Lower leg skin (tissue), 4 donors: ENCODE measurements at places on chromosomes 5 and 9.

GRCh38 chr5:78798673-78799029, 150.1 kb upstream of the LHFPL2 start:
- no peak for DNase-seq

DNA sequence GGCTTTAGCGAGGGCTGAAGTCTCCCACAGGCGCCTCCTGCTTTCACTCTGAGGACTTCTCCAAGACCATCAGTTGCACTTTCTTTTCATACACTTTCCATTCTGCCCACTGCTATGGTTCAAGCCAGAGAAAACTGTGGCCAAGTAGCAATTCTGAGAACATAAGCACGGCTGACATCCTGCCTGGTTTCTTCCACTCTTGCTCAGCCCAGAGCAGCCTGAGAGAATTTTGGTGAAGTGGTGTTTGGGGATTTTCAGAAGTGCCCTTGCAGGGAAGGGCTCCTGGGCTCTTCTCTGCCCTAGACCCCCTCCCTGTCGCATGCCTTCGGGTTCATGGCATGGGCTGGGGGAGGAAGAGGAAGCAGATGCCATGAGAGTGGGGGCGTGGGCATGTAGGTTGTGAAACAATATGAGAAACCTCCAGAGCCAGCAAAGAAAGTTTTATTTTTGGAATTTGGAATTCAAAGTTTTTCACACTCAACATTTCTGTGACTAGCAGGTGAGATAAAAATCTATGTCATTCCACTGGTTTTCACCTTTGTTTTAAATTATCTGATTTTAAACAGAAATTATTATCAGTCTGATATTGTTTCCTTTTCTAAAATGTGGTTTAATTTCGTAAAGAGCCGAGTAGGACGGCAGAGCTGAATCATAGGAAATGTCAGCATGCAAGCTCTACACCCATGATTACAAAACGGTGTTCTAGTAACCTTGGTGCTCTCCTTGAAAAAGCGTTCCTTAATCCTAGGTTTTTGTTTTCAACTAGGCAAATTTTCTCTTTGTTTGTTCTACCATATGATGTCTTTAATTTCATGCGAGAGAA, 27.8 kb upstream of the TNFSF8 start:
- peak; percentile 88 for DNase-seq

- no peak for DNase-seq
Observed at GRCh38 chr9:13588151-13589033, 308.9 kb upstream of the MPDZ start.

GRCh38 chr5:41875121-41875520, 4.9 kb upstream of the OXCT1 start:
- no peak for DNase-seq

DNA sequence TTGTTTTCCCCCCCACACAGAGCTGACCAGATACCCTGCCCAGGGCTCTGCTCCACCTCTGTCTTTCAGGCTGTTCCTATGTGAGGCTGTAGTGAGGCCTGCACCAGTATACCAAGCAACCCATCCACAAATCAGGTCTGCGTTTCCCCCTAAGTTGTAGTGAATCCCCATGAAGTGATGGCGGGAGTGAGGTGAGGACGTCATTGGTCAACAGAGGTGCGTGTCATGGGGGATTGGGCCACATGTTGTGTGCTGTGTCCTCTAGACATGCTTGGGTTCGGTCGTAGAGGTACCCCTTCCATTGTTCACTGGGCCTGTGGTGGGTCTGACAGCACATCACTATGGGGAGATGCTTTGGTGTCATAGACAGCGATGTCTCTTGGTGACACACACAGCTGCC, 184.6 kb downstream of the CACNA1B start:
- DNase-seq = no peak

GRCh38 chr5:77218263-77218662, 7.8 kb downstream of the PDE8B start:
- no peak for DNase-seq

- no peak for DNase-seq
Observed at GRCh38 chr5:56320686-56321085, 87.6 kb upstream of the ANKRD55 start.

GRCh38 chr5:33304601-33305000, 136.2 kb upstream of the TARS1 start:
- DNase-seq = no peak

- peak; percentile 91 for DNase-seq
Observed at GRCh38 chr5:138352722-138353559, 456 bp downstream of the KDM3B start.

DNA sequence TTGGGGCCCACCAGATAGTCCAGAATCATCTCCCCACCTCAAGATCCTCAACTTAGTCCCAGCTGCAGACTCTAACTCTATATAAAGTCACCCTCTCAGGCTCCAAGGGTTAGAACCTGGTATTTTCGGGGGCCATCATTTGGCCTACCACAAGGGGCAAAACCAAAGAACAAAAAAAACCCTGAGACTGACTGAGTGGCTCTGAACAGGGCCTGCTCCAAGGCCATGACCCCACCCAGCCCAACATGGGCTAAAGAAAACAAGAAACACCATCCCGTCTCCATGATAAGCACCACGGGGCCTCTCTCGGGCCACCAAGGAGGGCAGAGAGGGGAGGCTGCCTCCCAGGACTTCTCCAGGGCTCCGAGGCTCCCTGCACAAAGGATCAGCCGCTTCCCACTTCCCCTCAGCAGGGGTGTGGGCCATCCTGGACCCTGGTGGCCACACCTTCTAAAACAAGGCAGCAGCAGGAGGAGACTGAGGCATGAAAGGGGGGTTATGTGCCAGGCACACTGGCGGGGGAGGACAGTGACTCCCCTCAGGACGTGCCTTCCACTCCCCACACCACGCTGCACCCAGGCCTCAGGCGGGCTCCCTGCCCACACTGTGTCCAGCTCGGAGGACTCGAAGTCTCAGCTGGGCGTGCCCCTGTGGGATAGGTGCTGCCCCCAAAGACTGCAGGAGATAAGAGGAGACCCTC, 51.5 kb downstream of the SEMA4D start:
- no peak for DNase-seq

DNA sequence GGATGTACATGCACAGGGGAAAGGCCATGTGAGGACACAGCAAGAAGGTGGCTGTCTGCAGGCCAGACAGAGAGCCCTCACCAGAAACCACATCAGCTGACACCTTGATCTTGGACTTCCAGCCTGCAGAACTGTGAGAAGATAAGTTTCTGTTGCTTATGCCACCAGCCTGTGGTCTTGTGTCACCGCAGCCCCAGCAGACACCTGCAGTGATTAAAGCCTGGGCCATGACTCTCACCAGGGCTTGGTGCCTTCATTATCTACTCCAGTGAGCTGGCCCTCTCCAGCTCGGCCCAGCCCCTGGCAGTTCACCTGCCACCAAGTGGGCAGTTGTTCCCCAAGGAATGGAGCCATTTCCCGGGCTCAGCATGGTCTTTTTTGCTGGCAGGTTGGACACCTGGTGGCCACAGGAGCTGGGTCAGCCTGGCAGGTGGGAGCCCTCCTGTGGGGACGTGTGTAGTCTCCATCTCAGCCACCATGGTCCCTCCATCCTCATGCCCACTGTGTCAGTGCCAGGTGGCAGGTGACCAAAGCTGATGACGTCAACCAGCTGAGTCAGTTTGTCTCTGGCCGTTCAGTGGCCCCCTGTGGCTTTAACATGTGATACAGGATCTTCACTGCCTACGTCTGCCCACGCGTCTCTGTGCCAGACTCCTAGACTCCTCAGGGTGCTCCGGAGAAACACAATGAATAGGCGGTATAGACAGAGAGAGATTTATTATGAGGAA, 99.9 kb upstream of the PPP1R26 start:
- DNase-seq = no peak
